ENCODE measurements at places on chromosomes 16 and 17.

DNA sequence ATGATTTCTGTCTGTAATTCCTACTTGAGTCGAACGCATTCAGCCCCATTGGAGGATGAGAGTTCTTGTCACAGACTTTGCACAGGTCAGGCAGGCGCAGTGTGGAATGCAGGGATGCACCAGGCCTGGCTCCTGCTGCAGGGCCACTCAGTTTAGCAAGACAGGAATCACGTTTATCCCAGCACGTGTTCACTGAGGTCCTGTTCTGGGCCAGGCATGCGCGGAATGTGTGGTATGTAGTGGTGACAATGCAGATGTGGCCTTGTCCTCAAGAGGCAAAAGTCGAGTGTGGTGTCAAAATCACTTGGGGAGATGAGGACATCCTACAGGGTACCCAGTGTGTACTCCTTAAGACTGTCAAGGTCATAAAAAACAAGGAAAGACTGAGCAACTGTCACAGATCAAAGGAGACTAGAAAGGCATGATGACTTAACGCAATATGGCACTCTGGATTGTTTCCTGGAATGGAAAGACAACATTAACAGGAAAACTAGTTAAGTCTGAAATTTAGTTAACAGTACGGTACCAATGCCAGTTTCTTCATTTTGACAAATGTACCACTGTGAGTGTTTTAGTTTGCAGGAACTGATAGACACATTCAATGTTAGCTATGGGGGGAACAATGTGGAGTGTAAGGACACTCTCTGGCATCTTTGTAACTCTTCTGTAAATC, 121.5 kb upstream of the ADAMTS18 start:
- no peak for DNase-seq

- DNase-seq, result peak; percentile 74
Measured at GRCh38 chr17:48878920-48879898, 13.4 kb upstream of the ATP5MC1 start.

DNA sequence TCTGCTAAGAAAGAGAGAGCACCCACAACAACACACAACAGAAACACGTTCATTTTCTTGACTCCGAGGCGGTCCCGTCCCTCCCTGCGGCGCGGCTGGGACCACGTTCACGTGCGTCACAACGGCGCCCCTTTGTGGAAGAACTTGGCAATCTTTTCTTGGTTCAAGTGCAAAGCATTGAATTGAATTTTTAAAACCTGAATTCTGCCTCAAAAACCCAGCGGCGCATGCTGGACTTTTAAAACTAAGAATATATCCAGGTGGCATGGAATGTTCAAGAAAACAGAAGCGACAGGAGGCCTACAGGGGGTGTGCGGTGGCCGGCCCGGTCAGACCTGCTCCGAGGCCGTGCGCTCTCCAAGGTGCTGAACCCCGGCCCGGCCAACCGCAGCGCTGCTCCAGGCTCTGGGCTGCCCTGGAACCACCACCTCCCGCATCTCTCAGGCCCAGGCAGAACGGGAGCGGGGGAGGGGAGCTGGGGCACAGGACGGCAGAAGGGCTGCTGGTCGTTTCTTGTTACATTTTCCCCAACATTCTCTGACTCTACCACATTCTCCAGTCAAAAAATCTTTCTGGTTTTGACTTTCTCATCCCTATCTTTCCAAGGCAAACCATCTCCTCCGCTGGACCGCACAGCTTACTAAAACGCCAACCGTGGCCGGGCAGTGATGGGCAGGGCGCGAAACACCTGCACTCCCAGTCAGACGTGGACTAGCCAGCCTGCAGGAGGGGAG, 3.4 kb upstream of the HEXD start:
- DNase-seq, result peak; percentile 73

- no peak for DNase-seq
Measured at GRCh38 chr16:81214745-81215166, 23.7 kb upstream of the BCO1 start.

- DNase-seq, result no peak
Measured at GRCh38 chr17:45688820-45689219, 95.3 kb upstream of the CRHR1 start.

All from fibroblast of mammary gland (primary cell).